Stimulated activated CD4-positive, alpha-beta T cell treated with anti-CD3 and anti-CD28 coated beads, Interleukin-4, amount 100 ng/mL, for 4 hours (primary cell): ENCODE measurements at places on chromosomes 3 and 15.

DNA sequence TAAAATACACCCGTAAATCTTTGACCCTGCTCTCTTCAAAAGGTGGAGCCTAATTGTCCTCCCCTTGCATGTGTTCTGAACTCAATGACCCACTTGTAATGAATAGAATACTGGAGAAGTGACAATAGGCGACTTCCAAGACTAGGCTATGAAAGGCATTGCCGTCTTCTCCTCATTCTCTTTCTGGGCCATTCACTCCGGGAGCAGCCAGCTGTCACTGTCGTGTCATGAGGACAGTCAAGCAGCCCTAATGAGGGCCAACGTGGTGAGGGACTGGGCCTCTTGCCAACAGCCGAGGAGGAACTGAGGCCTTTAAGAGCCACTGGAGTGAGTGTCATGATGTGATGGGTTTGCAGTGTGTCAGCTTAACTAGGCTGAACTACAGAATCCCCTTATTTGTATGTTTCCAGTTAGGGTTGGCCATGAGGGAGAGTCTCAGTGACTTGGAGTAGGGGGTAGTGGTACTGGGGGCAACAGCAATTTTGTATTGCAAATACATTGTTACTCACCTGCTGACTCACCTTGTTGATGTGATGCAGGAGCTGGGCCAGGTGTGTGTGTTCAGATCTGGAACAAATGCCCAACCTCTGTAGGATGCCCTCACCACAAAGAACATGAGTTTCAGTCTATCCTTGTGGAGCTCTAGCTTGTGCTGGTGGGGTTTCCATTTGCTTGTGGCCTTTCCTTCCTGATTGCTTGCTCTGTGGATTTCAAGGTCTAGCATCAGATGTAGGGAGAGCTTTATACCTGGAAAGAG lies 188.5 kb upstream of the PROK2 start:
- DNase-seq = no peak

DNA sequence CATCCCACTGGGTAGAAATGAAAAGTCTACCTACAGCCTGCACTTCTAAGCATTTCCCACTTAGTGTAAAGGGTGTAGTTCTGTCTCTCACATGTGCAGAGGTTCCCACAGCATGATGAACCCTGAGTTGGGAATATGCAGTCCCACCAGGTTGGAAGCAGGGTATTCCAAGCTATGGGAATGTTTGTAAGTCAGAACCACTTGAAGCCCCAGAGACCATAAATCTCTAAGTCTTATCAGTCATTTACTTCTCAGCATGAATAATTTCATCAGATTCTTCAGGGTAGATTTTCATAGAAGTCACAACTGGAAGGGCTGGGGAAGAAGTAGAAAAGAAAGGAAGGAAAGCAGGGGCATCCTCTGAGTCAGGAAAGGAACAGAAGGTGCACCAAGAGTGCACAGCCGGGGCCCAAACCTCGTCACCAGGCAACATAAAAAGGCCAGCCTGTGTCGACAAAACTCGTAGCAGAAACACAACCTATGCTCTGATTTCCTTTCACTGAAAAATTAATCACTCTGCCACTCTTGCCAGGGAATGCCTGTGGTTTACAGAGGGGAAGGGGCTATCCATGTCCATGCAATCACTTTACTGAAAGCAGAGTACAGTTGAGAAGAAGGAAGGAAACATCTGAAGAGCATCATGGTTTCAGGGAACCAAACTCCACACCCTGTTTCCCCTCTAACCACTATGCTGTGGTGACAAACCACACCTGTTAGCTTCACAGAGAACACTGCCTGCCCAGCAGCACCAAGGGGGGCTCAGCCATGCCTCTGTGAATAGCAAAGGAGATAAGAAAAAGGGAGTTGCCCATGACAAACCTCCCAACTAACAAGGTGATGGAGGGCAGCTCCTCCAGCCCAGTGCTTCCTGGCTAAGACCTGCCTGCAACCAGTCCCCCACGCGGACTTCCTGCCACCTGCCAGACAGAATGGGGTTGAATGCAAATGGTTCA lies 40.5 kb downstream of the SH3BP5 start:
- DNase-seq = peak; percentile 46

- DNase-seq = no peak
Measured at GRCh38 chr3:35426366-35426958, 212.9 kb upstream of the ARPP21 start.

DNA sequence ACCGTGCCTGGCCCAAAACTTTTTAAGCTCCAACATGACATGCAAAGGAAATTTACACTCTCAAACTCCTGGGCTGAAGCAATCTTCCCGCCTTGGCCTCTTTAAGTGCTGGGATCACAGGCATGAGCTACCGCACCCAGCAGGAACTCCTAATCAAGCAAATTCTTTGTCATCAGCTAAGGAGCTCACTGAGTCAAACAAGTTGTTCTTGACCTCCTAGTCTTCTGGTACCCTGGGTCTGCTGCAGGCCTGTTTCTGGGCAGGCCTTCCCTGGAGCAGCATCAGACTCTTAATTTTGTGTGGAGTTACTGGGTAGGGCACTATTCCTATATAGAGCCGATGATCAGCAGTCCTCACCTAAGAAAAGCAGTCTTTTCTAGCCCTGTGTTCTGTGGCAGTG lies 68.4 kb upstream of the FLNB start:
- no peak for DNase-seq

GRCh38 chr3:18657858-18658820 lies 233.0 kb upstream of the SATB1 start:
- DNase-seq = no peak
